ENCODE measurements at places on chromosomes 5 and 9. TPM values are rescaled to one million over a fixed set of nuclear protein-coding genes. Genes with fewer than 3 reads are reported as not detected.

- no peak for DNase-seq
These were observed 6.3 kb upstream of the TTLL11 start for GRCh38 chr9:122099271-122099869.

DNA sequence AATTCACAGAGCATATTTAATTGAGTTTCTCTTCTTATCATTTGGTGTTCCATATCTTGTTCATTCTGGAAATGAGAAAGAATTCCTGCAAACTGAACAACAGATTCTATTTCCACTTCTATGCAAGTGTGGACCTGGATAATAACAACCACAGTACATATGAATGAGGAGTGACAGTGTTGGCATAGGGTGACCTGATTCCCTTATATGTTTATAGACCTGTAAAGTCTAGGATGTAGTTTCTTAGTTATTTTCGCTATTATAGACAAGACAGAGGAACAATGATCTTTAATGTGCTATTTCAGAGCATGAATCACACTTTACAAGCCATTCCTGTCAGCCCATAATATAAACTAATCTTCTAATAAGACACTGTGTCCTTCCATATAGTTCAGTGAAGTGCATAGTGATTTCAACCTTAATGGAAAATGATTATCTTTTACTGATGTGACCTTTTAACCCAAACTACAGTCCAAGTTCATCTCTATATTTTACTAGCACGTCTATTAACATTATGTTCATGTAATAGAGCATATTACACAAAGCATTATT is 88.2 kb upstream of the FAM174A start:
- DNase-seq: no peak

The SPINK5 gene
- 0.45 TPM for total RNA-seq

The SLC27A4 gene
- 27.9 TPM for total RNA-seq

The IL9 gene
- not detected for total RNA-seq
